ENCODE measurements at places on chromosomes 6 and 20. TPM values are rescaled to one million over a fixed set of nuclear protein-coding genes. Genes with fewer than 3 reads are reported as not detected.
A peak's percentile ranks its signal among the peaks of the same experiment; 100 is the strongest.

EPPIN gene
- total RNA-seq, result not detected

PTCHD4 gene
- 0.14 TPM for total RNA-seq

VGLL2 gene
- not detected for total RNA-seq

MUC21 gene
- total RNA-seq, result not detected

COX4I2 gene
- not detected for total RNA-seq

DNA sequence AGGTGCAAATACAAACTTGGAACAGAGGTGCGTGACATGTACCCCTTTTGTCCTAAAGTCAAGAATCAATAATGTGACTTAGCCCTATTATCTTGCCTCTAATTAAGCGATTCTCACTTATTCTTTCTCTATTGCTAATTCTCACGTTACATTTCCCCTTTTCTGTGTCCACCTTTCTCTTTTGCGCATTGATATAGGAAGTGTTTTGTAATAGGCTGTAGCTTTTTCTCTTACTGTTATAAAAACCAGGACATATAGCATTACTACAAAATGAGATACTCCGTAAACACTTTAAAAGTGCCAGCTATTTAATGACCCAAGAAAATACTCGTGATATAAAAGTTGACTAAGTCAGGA, 669 bp upstream of the TMEM30A start:
- H3K27ac ChIP-seq, result peak overlapping the region; percentile 92
- H3K36me3 ChIP-seq, result no peaks in the 10 kb centered on the region
- peak overlapping the region; percentile 74 for H3K4me3 ChIP-seq
- H3K27me3 ChIP-seq, result no peaks in the 10 kb centered on the region
- H3K4me1 ChIP-seq, result peaks cover 31% of the 10 kb centered on the region

DNA sequence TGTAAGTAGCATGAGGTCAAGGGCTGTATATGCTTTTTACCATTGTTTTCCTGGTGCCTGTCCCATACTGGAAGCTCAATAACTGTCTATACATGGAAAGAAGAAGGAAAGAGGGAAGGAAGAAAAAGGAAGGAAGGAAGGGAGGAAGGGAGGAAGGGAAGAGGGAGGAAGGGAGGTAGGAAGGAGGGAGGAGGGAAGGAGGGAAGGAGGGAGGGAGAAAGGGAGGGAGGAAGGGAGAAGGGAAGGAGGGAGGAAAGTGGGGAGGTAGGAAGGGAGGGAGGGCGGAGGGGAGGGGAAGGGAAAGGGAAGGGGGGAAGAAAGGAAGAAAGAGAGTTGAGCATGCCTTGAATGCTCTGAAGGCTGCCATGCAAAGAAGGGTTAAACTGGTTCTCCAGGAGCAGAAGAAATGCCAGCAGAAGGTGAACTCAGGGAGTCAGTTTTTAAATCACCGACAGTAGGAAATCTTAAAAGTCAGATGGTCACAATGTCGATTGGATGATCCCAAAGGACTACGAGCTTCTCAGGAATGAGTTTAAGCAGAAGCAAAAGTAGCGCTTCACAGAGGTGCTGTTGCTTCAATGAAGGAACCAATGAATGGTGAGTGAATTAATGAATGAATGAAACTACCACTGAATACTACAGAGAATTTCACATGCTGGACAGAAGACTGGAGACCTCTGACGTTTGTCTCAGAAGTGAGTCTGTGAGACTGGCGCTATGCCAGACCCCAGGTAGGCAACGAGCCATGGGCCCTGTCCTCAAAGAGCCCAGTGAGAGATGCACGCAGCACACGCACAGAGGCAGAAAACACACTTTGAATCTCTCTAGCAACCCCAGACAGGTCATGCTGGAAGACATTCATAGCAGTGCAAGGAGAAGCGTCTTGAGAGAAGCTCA, 117.6 kb downstream of the MRPL14 start:
- H3K4me3 ChIP-seq, result no peak overlapping the region
- peak; percentile 68 for DNase-seq
- peaks cover 17% of the 10 kb centered on the region for H3K4me1 ChIP-seq
- H3K27me3 ChIP-seq, result no peaks in the 10 kb centered on the region
- H3K27ac ChIP-seq, result no peak overlapping the region

GRCh38 chr20:37305839-37306238, 16.4 kb downstream of the MANBAL start:
- H3K27me3 ChIP-seq, result no peaks in the 10 kb centered on the region
- no peaks in the 10 kb centered on the region for H3K4me1 ChIP-seq
- H3K4me3 ChIP-seq, result no peak overlapping the region
- H3K36me3 ChIP-seq, result peaks cover 58% of the 10 kb centered on the region
- peak; percentile 42 for DNase-seq

DNA sequence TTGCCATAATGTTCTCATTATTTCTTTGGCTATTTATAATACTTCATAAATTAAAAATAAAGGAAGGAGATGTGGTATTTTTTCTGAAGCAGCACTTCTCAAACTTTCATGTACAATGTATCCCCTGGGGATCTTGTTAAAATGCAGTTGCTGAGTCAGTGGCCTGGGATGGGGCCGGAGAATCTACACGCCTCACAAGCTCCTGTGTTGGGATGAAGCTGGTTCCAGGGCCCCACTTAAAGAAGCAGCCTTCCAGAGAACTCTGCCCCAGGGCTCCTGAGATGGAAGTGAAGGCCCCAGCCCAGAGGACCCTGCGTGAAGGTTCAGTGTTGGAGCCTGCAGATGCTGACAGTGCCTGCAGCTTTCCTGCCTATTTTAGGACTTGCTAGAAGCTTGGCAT, 40.1 kb upstream of the SLC23A2 start:
- H3K27ac ChIP-seq, result no peak overlapping the region
- H3K36me3 ChIP-seq, result no peaks in the 10 kb centered on the region
- no peaks in the 10 kb centered on the region for H3K27me3 ChIP-seq
- H3K4me1 ChIP-seq, result no peaks in the 10 kb centered on the region
- no peak for DNase-seq
- no peak overlapping the region for H3K4me3 ChIP-seq

DNA sequence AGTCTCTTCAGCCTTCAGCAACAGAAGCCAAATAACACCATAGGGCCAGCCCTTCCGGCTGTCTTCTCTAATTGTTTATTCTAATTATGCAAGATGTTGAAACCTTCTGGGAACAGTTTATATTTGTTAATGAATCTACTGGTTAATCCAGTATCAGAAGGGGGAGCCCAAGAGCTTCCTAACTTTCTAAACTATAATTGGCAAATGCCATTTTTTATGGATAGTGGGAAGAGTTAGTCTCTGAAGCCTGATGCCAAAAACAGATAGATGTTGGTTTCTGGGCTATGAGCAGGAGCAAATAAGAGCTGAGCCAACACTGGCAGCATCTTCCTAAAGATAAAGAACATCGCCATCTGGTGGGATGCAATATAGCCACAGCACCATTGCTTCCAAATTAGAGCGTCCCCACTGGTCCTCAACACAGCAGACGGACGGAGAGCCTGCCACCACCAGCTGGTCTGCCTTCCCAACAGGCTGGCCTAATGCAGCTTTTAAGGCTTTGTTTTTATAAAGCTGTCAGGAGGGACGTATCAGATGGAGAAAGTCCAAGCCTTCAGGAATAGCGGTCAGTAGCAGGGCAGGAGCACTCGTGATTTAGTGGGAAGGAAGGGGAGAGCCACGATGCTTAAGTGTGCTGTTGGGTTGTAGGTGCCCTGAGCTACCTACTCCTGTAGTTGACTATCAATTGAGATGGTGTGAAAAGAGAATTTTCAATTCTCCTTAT, 118.8 kb downstream of the RALGAPA2 start:
- H3K36me3 ChIP-seq, result no peaks in the 10 kb centered on the region
- H3K4me1 ChIP-seq, result peaks cover 11% of the 10 kb centered on the region
- no peaks in the 10 kb centered on the region for H3K27me3 ChIP-seq
